Heart left ventricle (tissue), 16 donors: ENCODE measurements at places on chromosomes 7 and 10. TPM values are rescaled to one million over a fixed set of nuclear protein-coding genes. Genes with fewer than 3 reads are reported as not detected.

Gene CFAP70
- total RNA-seq, result 0.82 TPM

Gene POU6F2
- total RNA-seq, result 0.36 TPM

Gene FEZF1
- not detected for total RNA-seq

Gene FAM107B
- total RNA-seq, result 4.5 TPM

Gene OPALIN
- not detected for total RNA-seq

Gene CALN1
- total RNA-seq, result not detected

DNA sequence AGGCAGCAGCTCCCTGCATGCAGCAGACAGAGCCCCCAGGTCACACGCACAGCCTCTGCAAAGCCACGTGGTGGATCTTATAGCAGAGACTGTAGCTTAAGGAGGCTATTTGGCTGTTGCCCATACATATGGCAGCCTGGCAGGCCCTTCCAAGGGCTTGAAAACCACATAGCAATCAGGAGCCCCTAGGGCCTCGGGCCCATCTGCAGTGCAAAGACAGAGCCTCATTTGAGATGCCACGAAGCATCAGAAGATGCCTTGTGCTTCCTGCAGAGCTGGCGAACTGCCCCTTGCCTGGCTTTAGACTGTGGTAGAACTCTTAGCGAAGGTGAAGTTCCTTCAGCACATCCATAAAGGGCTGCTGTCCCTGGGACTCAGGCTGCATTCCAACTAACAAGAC lies 309.9 kb downstream of the GRID1 start:
- H3K4me3 ChIP-seq, result no peak overlapping the region
- H3K27ac ChIP-seq, result no peak overlapping the region
- H3K4me1 ChIP-seq, result peaks cover 4% of the 10 kb centered on the region

GRCh38 chr7:67857698-67858097 lies 861.1 kb downstream of the TYW1 start:
- H3K4me1 ChIP-seq, result no peaks in the 10 kb centered on the region
- H3K27me3 ChIP-seq, result no peaks in the 10 kb centered on the region
- no peaks in the 10 kb centered on the region for H3K36me3 ChIP-seq
- H3K4me3 ChIP-seq, result no peak overlapping the region
- no peak for DNase-seq
- H3K27ac ChIP-seq, result no peak overlapping the region

DNA sequence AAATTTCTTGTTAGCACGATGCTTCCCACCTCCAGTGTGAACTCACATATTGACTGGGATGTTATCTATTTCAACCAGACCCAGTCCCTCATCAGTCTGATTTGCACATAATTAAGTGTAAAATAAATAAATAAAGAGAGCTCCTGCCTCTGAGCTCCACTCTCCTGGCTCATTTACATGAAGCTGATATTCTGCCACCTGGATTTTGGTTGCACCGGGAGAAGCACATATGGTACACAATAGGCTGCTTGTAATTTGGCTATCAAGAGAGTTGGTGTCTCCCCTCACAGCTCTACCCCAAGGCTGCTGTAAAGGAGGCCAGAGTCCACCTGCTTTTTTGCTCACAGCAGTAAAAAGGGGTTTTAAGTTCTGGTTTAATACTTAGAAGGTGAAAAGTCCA lies 610.5 kb downstream of the KCNMA1 start:
- H3K36me3 ChIP-seq, result no peaks in the 10 kb centered on the region
- peaks cover 4% of the 10 kb centered on the region for H3K27me3 ChIP-seq
- H3K27ac ChIP-seq, result no peak overlapping the region
- H3K4me3 ChIP-seq, result no peak overlapping the region

- no peak for DNase-seq
- H3K27me3 ChIP-seq, result no peaks in the 10 kb centered on the region
- H3K27ac ChIP-seq, result no peak overlapping the region
- H3K4me3 ChIP-seq, result no peak overlapping the region
- peaks cover 7% of the 10 kb centered on the region for H3K4me1 ChIP-seq
Measured at GRCh38 chr10:63304146-63304545, 161.6 kb downstream of the JMJD1C start.
